Stimulated activated CD4-positive, alpha-beta T cell treated with anti-CD3 and anti-CD28 coated beads, Interleukin-1b, Interleukin-23, amount 100 ng/mL, for 1 hour (primary cell): ENCODE measurements at places on chromosomes 2 and 18.

DNA sequence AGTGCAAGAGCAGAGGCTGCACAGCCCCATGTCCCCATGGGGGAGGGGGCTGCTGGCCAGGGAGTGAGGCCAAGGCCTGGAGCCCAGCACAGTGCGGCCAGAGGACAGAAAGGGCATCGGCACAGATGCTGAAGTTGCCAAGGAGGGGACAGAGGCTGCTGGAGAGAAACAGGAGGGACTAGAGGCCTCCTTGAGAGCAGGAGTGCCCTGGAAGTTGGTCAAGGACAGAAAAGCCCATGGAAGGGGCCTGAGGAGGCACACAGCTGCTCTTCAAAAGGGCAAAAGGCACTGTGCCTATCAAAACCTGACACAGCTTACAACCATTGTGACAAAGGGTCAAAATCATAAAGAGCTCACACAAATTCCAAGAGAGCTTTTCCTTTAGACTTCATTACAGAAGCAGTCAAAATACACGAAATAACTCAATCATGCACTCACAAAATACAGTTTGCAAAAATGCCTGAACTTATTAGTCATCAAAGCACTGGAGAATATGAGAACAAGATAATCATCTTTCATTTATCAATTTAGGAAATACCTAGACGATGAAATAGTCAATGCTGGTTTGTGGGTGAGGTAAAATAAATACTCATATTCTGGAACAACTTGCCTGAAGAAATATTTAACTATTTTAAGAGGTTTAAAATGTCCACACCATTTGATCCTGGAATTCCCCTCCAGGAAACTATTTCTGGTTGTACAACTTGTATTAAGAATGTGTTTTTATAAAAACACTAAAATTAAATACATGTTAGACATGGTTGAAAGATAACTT, 79.6 kb downstream of the USP40 start:
- DNase-seq: no peak

DNA sequence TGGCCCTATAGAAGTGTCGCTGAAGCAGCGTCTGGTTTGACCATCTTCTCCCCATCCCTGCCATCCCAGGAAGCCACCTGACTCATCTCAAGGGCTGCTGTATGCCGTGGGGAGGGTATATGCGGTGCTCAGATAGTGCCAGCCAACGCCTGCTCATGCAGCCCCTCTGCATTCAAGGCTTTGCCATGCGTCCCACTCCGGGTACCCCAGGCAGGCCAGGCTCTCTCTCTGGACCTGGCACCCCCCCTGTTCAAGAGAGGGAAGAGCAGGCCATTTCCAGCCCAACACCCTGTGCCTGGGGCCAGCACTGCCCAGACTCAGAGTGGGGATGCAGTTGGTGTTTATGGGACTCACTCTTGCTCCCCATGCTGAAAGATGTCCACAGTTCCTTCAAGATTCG, 130.0 kb downstream of the GLI2 start:
- DNase-seq: no peak

DNA sequence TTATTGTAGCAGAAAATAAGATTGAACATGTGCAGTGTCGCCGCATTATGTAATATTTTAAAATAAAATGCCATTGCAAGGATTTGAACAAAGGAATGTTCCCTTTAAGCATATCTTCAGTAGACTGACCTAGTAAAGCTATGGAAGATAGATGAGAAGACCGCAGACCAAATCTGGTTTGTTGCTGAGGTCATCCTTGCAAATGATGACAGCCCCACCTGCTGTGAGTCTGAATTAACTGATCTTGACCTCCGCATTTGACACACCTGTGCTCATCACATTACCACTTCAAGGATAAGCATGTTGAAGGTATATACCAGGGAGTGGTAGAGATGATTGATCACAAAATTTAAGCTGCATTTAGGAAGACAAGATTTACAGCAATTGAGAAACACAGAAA, 96.2 kb downstream of the NYAP2 start:
- no peak for DNase-seq

- DNase-seq: no peak
Observed at GRCh38 chr2:79872656-79873055, 359.8 kb downstream of the CTNNA2 start.

DNA sequence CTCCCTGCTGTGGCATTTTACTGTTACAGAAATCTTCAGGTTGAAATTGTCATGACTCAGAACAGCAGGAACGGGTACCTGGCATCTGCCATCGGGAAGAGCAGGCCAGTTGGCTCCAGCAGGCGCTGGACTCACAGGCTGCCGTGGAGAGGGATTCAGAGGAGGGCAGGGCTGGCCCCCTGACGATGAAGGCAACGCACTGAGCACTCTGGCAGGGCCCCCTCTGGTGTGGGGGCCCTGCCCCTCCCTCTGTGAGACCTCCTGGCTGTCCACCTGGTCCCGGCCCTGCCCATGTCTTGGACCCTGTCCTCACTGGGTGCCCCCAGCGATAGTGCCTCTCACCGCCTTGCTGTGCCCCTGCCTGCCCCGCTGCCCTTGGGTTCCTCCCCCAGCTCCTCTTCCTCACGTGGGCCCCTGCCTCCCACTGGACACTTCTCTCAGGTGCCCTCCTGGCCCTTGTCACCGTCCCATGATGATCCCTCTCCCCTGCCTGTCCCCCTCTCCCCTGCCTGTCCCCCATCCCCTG, 23.3 kb upstream of the ALLC start:
- no peak for DNase-seq

DNA sequence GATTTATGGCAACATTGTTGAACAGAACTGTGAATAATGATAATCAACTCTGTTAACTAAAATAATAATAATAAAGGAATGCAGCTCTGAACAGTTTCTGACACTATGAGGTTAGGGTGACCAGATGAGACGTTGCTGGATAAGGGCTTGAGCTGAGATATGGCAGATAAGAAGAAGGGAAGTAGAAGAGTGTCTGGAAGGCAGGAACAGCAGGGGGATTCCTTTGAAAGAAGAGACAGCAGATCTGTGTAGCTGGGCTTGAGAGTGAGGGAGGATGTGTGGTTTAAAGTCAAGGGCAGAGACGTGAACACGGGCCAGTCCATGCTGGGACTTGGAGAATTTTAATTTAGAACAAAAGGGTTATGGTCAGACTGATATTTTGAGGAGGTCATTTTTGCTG, 273.1 kb upstream of the SLC14A2 start:
- DNase-seq: no peak

DNA sequence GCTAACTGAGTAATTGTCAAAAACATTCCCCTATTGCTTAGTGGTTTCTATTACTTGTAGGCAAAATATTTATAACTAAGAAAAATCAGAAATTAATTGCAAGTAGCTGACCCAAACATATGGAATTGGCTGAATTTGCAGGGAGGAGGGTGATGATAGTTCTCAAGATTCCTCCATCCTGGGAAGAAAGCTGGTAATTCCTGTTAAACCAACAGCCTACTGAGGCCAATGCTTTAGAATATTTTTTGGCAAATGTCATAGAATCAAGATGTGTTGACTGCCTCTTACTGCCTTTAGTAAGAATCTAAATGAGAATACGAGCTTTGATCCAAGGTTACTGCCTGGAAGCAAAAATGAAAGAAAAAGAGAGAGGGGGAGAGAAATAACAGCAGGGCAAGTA, 120.0 kb downstream of the COL6A3 start:
- DNase-seq: no peak

DNA sequence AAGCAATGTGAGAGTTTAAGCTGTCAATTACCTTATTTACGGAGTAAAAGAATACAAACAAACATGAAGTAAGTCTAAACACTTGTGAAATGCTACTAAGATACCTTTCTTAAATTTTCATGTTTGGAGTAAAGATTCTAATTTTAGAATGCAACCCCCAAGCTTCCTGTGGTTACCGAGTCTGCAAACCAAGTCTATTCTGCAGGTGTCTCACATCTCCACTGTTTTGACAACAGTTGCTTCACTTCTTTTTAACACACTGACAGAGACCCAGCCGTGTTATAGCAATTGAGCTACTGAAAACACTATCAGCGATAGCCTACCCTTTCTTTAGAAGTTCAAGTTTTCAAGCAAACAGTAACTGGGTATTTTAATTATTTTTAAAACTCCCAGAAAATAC, 608.3 kb downstream of the ERBB4 start:
- DNase-seq: no peak

- no peak for DNase-seq
Observed at GRCh38 chr2:98467652-98468051, 23.0 kb downstream of the INPP4A start.

DNA sequence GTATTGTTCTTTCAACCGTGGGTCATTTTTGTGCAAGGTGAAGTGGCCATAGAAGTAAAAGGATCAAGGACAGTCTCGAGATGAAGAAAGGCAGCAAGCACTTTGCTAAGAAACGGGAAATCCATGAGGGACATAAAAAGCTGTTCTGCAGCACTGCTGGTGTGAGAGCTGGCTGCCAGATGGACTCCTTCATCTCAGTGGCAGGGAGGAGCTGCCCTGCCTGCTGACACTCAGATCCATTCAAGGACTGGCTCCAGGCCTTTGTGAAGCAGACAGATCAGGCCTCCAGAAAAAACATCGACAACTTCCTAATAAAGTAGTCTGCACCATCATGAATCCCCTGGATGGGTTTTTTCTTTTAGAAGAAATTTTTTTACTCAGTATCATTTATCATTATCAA, 29.5 kb downstream of the RMC1 start:
- no peak for DNase-seq

- DNase-seq: no peak
Observed at GRCh38 chr2:105409717-105410116, 10.9 kb upstream of the FHL2 start.

- no peak for DNase-seq
Observed at GRCh38 chr2:236947896-236948295, 137.8 kb upstream of the COPS8 start.

- no peak for DNase-seq
Observed at GRCh38 chr2:25293958-25294562, 47.7 kb downstream of the DNMT3A start.

GRCh38 chr2:163319006-163319405, 416.8 kb downstream of the FIGN start:
- DNase-seq: no peak

- DNase-seq: no peak
Observed at GRCh38 chr2:229611360-229611759, 103.0 kb downstream of the DNER start.

DNA sequence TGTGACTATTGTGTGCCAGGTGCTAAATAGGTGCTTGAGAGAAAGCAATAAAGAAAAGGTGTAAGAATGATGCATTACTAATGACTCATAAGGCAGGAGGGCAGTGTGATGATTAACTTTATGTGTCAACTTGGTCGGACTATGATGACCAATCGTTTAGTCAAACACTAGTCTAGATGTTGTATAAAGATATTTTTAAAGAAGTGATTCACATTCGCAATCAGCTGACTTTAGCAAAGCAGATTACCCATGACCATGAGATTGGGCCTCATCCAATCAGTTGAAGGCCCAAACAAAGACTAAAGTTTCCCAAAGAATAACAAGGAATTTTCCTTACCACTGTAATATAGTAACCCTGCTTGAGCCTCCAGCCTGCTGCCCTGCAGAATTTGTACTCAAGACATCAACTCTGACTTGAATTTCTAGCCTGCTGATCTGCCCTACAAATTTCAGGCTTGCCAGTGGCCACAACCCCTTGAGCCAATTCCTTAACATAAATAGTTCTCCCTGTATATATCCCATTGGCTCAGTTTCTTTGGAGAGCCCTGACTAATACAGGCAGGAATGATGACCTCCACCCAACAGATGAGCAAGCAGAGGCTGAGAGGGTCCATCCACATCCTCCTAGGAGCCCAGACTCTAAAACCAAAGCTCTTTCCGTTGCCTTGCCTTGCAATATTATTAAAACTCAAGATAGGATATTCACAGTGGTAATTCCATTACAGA, 132.6 kb downstream of the ACTR3 start:
- DNase-seq: no peak

DNA sequence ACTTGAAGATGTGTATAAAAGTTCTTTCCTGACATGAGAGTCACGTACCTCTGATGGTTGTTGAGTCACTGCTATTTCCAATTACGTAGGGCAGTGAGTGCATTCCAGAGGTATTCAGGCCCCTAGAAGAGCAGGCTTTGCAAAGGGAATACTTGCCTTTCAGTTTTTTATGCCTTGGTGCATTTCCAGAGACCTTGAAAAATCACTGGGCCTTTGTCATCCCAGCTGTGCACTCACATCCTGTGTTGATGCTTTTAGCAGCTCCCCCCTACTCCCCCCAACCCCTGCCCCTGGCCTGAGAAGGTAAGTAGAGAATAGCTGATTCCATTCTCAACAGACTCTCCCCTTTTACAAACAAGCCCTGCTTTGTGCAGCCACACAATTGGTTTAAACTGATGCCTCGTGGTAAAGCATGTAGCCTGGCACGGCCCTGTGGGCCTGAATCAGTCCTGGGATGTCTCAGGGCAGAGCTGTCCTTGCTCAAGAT, 174.2 kb downstream of the PRPF40A start:
- no peak for DNase-seq

DNA sequence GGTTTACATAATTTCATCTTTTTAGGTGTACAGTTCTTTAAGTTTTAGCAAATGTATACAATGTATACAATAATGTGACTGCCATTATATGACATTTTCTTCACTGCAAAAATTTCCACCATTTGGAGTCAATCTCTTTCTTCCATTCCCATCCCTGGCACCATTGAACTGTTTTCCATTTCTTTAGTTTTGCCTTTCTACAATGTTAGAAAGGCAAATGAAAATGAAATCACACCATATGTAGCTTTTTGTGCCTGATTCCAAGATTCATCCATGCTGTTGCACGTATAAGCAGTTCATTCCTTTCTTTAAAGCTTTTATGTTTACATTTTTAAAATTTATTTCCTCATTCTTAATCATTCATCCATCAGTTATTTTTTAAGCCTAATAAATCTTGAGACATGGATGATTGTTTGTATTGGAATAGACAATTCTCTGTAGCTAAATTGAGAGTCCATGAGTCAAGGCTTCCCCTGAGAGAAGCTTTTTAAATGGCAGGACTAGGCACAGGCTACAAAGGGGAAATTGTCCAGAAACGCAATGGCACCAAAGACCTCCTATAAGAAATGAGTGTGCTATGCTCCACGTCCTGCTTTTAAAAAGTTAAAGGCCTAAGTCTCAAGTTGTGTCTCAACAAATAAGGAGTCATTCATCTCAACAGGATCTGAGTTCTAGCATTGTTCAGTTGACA, 8.7 kb upstream of the COL5A2 start:
- no peak for DNase-seq

DNA sequence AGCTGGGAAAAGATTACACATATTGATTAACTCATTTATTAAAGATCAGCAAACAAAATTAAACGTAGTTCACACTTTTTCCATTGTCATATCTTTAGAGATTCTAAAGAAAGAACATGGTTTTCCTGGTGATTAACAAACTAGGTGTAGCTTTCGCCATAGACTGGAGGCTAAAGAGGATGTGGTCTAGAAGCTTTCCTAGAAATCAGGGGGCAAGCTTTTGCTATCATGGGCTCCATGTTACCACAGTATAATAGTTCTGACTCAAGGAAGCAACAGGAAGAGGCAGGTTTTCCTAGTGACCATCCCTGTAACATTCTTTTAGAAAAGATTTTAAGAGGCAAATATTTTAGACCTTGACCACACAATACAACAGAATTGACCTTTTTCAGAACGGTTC, 232.7 kb downstream of the METTL4 start:
- no peak for DNase-seq

DNA sequence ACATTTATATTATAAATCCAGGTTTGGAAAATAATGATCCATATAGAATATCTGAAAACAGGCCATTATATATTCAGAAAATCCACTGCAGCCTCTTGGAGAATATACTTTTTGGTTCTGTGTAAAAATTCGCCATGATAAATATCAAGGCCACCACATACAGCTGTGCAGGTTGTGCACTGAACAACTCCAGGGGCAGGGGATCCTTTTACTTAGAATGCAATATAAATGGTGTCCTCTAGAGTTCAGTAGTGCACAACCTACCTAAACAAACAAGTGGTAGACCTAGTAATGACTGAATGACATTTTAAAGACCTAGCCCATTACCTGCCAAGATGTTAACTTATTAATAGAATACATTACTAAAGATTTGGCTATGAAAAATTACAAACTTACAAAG, 22.4 kb downstream of the MOGAT1 start:
- no peak for DNase-seq
